ENCODE measurements at places on chromosomes 5 and 9.

DNA sequence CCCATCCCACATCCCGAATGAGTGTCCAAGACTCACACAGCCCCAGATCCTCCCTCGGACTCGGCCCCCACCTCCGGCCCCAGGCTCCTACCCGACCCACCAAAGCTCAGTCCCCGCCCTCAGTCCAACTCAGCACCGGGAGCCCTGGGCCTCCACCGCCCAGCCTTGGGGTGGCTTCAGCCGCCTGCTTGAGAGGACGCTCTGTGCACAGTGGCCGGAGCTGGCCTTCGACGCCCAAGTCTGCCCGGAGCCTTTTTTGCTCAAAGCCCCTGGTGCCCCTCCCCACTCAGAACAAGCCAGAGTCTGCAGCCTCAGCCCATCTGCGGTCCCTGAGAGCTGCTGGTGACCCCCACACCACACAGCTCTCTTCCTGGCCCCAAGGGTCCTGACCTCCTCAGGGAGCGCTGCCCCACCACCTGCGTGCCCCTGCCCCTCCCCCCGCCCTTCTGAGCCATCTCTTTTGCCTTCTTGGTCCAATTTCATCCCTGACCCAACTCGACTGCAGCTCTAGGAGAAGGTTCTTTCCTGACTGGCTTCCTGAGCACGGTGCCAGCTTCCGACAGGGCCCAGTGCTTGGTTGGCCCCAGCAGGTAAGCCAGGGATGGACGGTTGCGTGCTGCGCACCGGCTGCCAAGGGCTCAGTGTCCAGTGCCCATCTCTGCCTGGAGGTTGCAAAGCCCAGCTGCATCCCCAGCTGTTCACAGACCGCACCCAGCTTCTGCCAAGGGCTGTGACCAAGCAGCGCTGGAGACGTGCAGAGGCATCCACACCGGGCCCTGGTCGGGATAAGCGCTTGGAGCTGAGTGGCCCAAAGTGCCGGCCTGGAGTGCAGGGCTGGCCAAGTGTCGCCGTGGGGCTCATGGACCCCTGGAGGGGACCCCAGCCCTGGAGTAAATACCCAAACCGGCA is 27.7 kb upstream of the NSMF start:
- no peak for DNase-seq

- peak; percentile 47 for DNase-seq
Measured at GRCh38 chr9:136978073-136978864, 965 bp downstream of the PTGDS start.

GRCh38 chr9:136853596-136854112 is 1.5 kb downstream of the MAMDC4 start:
- DNase-seq = no peak

DNA sequence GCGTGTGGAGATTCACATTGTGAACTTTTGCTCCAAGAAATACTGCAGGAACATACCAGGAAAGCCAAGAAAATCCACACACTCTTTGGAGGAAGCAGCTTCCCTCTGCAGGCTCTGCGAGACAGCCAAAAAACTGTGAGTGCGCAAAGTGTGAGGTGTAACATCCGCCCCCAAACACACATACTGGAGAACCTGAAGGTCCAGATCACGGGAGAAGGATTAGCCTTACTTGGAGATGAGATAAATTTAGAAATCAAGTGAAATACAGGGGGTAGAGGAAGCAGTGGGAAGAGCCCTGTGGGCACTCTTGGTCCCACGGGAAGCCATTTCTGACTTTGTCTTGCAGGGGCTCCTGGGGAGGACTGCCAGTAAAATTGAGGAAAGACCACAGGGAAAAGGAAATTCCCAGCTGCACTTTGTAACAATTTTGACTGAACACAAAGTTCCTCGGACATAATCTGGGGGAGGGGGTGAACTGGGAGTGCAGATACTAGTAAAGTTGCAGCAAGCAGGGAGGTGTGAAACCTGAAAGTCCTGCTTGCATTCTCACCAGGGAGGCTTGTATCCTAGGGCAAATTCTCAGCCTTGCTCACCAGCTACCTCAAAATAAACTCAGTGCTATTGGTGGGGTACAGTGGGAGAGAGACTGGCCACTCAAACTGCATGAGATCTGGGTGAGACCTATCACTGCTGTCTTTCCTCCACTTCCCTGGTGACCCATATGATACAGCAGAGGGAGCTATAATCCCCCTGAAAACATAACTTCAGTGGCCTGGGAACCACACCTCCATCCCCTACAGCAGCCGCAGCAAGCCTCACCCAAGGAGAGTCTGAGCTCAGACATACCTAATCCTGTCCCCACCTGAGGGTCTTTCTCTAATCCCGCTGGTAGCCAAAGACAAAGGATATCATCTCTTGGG is 109.1 kb downstream of the ALDH1A1 start:
- no peak for DNase-seq

- DNase-seq = no peak
Measured at GRCh38 chr5:132628814-132629213, 29.2 kb upstream of the IL13 start.

DNA sequence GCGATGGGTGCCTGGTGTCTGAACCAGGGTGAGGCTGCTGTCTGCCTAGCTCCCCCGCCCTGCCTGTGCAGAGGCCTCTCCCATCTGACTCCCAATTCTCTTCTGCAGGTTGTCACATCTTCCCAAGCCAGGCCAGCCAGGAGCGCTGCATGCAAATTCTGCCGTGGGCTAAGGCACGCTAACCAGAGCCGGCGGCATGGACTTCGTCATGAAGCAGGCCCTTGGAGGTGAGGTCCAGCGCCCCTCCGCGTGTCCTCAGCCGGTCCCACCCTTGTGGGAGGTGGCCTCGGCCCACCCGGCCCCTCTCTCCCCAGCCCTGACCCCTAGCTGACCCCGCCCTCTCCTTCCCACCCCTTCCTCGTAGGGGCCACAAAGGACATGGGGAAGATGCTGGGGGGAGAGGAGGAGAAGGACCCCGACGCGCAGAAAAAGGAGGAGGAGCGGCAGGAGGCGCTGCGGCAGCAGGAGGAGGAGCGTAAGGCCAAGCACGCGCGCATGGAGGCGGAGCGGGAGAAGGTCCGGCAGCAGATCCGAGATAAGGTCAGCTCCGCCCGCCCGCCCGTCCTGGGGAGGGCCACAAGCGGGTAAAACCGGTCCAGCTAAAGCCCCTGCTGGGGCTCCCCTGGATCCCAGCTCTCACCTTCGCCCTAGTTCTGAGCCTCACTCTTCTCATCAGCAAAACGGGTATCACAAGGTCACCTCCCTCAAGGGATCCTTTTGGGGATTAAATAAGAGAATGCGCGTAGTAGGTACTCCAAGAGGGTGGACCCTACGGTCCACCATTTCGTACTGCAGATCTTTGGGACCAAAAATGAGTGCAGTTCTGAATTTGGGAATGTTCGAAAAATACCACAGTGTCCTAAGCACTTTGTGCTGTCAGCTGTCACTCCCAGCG is 7.4 kb downstream of the CPLX2 start:
- DNase-seq = no peak

- DNase-seq = no peak
Measured at GRCh38 chr5:84436866-84437265, 52.2 kb upstream of the EDIL3 start.

DNA sequence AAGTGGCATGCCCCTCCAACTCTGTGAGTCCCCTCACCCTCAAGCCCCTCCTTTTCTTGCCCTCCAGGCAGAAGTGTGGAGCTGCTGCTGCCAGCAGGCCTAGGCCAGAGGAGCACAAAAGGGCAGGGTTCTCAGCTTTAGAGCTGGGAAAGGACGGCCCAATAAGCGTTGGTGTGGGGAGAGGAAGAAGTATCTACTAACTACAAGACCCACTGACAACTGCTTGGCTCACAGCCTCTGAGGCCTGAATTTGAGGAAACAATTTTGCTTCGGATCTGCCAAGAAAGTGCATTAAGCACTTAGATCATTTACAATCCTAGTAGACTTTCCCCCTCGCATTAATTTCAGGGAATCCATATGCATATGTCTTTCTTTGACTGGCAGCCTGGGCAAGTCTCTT is 179.4 kb downstream of the SNX18 start:
- no peak for DNase-seq

DNA sequence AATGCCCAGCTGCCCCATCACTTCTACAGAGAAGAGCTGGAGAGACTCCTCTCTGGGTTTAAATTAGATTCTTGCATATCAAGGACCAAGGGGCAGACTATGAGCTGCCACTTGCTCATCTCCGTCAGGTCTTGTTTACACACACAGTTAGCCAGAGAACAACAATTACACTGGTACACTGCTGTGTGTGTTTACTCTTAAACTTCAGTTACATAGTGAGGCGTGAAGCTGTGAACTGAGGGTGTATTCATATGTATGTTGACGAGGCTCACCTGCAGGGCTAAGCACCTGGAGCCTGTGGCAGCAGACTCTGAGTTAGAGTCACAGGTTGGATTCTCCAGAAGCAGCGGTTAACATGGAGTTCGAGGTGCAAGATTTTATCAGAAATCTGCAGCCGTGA is 155.4 kb upstream of the ANKH start:
- DNase-seq = no peak
